ENCODE measurements at places on chromosomes 16 and 17.

DNA sequence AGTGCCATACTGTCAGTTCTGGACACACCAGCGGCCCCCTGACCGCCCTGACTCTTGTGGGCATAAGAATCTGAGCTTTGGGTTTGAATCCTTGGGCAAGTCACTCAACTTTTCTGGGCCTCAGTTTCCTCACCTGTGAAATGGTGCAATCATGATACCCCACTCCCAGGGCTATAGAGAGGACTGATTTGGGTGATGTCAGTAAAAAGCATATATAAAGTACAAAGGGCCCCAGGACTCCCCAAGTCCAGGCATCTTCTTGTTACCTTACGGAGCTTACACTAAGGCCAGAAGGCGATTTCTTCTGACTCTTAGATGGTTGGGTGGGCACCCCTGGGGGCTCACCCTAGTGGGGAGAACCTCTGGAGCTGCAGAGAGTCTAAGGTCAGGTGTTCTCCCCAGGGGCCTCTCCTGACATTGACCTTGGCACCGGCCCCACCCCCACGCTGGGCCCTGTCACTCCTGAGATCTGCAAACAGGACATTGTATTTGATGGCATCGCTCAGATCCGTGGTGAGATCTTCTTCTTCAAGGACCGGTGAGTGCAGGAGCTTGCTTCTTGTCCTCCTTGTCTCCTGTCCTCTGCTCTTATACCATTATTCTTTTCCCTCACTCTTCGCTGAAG, 13.9 kb downstream of the MMP2 start:
- no peak for DNase-seq

DNA sequence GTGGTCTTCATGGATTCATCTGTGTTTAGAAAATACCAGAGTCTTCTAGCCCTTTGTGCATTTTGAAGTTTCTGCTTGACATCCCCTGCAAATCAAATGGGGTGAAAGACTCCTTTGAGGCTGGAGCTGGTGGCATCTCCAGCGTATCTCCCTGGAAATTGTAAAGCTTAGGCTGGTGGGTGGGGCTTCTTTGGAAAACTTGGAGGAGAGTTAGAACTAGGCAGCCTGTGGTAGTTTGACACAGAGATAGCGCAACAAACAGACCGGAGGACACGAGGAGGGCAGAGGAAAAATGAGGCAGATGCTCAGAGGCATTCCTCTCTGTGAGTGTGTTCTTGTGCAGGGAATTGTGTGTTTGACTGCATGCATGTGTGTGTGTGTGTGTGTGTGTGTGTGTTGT, 116.3 kb downstream of the IRX5 start:
- no peak for DNase-seq

DNA sequence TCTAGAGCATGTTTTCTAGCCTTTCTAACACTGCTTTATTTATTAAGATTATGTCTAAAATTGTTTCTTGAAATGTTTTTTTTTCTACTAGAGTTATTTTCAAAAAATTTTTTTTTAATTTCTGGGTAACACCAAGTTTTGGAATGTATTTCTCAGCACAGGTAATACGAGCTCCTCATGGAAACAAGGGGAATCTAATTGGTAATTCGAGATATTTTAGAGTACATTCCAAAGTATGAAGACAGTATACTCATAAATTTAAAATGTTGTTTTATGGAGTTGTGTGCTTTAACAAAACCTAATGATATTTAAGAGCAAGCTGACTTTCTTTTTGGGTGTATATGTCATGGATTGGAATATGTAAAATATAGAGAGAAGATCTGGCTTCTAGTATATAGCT, 42.4 kb downstream of the OMG start:
- DNase-seq, result no peak

- no peak for DNase-seq
Observed at GRCh38 chr16:70468776-70469525, 14.6 kb downstream of the FCSK start.

- DNase-seq, result no peak
Observed at GRCh38 chr17:79612468-79613194, 1.8 kb upstream of the RBFOX3 start.

- DNase-seq, result no peak
Observed at GRCh38 chr17:8226536-8227237, 16.3 kb upstream of the AURKB start.

DNA sequence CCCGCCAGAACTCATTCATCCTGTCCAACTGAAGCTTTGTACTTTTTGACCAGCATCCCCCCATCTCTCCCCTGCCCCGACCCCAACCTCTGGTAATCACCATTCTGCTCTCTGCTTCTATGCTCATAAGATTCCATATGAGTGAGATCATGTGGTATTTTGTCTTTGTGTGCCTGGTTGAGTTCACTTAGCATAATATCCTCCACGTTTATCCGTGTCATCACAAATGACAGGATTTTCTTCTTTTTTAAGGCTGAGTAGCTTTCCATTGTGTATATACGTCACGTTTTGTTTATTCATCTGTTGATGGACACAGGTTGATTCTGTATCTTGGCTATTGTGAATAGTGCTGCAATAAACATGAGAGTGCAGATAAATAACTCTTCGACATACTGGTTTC, 278.9 kb downstream of the SNX29 start:
- DNase-seq, result no peak

DNA sequence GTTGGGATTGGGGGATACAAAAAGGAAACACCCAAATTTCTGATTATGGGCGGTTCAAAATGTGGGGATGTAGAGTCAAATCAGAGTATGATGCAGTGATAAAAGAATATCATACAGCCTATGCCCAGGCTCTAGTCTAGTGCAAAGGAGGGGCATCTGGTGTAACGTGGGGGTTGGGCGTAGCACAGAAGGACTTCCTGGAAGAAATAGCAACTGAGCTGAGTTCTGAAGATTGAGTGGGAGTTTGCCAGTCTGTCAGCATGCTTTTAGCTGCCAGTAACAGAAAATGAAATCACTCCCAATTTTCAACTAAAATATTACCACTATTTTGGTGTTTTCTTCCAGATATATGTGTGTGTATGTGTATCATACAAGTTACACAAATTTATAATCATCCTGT, 196.9 kb downstream of the SPECC1 start:
- DNase-seq, result no peak

GRCh38 chr17:20999044-20999573, 43.7 kb downstream of the USP22 start:
- no peak for DNase-seq

- DNase-seq, result no peak
Observed at GRCh38 chr17:36001110-36001771, at the start of gene CCL15. TSS of gene CCL15 (minus strand) at chr17:36001553. CDS start at chr17:36001492, 61 bp downstream.

GRCh38 chr16:88772871-88773811, 11.9 kb downstream of the PIEZO1 start:
- DNase-seq, result no peak

GRCh38 chr16:1785846-1786170, 3.0 kb downstream of the NUBP2 start:
- DNase-seq, result no peak

GRCh38 chr17:39626171-39627046, at the start of gene PPP1R1B:
TSS of gene PPP1R1B (plus strand) at chr17:39626952. CDS start at chr17:39627393, 441 bp downstream.
- no peak for DNase-seq

GRCh38 chr17:49357516-49357915, 4.5 kb downstream of the ZNF652 start:
- no peak for DNase-seq

- DNase-seq, result no peak
Observed at GRCh38 chr16:3190949-3191353, 2.9 kb downstream of the OR1F1 start.

- DNase-seq, result peak; percentile 0
Observed at GRCh38 chr16:19389246-19389645, 28.4 kb upstream of the TMC5 start.

DNA sequence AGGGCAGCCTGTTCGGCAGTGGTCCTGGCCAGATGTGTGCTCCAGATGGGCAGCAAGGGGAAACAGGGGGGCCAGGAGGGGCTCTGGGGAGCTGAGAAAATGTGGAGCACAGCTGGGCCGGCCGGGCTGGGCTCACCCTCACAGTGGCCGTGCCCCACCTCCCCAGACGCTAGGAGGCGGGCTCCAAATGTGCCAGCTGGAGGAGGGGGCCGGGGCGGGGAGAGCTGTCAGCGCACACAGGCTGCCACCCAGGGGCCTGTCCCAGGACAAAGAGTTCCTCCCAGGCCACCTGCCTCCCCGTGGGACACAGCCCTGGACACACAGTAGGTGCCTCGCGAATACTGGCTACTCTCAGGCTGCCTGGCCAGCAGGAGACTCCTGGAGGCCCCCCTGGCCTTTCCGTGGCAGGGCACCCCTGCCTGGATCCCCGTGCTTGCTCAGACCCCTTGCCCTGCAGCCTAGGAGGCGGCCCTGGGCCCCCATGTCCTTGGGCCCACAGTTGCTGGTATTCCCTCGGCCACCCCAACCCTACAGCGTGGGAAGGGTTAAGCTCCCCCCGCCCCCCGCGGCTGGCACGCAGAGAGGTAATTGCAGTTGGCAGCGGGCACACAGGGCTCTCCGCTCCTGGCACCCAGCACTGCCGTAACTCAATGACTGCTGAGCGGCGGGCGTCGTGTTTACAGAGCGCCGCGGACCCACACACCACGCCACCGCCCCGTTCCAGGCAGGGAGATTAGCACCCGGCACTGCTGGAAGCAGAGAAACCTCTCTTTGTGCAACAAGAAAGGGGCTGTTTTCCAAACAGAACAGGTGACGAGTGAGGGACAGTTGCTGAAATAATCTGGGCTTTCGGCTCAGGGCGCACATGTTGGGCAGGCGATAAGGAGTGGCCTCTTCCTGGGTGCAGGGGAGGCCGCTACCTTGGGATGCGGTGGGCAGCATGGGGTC, 32.2 kb downstream of the BAHCC1 start:
- no peak for DNase-seq

DNA sequence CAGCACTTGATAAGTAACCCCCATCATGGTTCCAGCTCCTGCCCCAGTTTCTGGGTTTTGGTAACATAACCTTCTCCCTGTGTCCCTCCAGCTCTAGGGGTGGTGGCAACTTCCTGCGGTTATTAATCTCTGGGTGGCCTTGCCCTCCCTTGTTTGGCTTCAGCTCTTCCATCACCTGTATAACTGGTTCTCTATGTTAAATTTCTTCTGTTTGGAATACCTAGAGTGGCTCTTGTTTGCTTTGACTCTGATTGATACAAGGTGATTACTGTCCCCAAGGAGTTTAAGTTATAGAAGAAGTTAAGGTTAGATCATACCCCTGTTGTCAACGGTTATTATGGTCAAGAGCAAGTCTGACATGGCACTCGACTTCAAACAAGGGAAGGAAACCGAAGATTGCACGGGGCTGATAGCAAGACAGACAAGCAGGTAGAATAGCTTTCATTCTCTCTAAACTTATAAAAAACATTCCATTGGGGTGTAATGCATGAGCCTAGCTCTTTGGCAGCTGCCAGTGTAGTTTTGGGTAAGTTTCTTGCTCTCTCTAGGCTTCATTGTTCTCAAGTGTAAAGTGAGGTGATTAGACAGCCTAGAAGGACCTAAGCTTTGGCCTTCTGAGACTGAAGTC, 11.0 kb upstream of the CCR7 start:
- no peak for DNase-seq

- no peak for DNase-seq
Observed at GRCh38 chr16:59991171-59991570, 1257.1 kb upstream of the GOT2 start.

- no peak for DNase-seq
Observed at GRCh38 chr17:9284884-9285283, 263.6 kb downstream of the NTN1 start.

GRCh38 chr17:32319548-32319905, 22.4 kb downstream of the C17orf75 start:
- peak; percentile 61 for DNase-seq

- DNase-seq, result no peak
Observed at GRCh38 chr16:80743772-80744171, 60.6 kb downstream of the CDYL2 start.

DNA sequence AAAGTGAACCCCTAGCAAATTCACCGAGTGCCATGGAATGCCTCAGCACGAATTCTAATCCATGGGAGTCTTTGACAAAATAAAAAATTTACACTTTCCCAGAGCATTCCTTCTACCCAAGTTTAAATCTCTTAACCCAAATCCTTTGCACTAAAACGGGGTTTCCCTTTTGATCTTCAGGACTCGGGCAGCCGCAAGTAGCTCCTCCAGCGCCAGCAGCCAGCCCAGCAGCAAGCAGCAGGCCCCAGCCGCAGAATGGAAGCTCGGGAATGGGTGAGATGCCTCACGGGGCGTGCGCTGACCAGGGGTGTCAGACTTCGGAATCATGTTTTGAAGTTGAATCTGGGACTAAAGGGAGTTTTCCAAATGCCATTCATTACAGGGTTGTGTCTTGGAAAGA, 42.4 kb downstream of the RPA1 start:
- DNase-seq, result no peak

DNA sequence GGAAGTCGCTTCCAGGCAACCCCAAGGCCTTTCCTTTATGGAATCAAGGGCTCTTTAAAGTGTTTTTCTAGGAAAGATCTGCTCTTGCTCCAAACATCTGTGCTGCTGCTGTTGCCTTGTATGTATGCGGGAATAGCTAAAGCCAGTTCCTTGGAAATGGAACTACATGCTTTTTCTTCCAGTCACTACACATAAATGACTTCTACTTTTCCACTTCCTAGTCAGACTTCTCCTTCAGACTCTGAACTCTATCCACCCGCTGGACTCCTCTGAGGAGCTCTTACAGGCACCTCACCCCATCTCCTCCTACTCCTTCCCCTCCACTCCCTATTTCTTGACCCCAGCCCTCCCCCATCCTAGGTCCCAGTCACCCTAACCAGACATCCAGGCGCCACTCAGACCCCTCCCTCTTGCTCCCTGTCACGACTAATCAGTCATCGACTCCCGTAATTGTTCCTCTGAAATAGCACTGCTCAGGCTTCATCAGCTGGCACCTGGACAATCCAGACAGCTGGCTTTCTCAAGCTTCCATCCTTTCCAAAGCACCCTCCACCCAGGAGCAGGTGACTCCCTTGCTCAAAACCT, 15.0 kb upstream of the PEMT start:
- DNase-seq, result no peak

DNA sequence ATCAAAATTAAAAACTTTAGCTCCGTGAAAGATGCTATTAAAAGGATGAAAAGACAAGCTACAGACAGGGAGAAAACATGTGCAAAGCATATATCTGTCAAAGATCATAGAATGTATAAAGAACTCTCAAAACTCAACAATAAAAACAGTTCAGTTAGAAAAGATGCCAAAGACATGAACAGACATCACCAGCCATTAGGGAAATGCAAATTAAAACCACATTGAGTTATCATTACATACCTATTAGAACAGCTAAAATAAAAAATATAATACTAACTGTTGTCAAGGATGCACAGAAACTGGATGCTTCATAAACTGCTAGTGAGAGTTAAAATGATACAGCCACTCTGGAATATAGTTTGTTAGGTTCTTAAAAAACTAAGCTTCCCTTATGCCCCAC, 58.8 kb downstream of the NFATC3 start:
- DNase-seq, result no peak

DNA sequence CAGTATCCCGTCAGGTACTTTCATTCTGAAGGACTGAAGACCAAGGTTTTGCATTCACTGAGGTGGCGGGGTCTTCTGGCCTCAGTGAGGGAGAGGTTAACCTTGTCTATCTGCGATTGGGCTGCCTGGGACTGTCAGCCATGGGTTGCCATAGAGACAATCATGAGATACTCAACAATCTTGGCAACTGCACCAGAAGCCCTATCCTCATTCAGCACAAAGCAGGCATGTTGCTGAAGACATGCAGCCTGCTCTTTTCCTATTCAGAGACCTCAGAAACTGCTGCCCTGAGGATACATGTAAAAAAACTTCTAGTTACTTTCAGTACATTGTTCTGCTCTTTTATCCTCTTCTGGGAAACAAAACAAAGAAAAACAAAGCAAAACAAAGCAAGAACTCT, 146.3 kb upstream of the PIRT start:
- DNase-seq, result no peak

- DNase-seq, result no peak
Observed at GRCh38 chr17:71057448-71057847, 888.1 kb downstream of the KCNJ2 start.

All from stimulated activated CD4-positive, alpha-beta T cell treated with anti-CD3 and anti-CD28 coated beads, TNF-alpha, amount 100 ng/mL, for 4 hours (primary cell).